ENCODE measurements at places on chromosomes 2 and 18. TPM values are rescaled to one million over a fixed set of nuclear protein-coding genes. Genes with fewer than 3 reads are reported as not detected.

DNA sequence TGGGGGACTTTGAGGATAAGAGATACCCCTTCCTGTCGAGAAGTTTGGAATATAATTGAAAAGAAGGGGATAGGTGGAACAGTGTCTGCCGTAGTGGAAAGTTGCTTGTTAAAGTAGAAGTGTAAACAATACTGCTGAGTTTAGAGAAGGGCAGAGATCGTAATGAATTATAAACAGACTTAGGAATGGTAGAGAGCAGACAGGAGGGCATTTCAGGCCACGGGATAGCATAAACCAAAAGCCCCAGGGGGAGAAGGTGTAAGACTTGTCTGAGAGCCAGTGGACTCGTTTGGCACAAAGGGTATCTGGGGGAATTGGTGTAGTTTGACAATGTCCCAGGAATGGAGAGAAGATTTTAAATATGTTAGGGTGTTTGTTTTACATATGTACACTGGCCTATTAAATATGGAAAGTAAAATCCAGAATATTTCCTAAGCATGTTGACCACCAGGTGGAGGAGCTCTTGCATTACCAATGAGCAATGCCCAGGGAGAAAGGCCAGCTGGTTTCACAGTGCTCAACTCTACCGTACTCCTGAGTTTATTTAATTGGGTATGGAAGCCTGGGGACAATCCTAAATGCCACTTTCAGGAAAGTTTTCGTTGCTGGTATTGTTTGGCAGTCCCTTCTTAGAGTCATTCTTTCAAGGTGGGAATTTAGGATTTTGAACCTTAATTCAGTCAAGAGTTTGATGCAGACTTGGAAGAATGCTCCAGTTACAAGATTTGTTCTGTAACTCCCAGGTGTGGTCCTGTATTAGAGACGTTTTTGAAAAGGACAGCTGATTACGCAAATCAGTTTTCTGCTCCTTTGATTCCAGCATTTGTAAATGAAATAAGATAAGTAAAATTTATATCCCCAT, 7.5 kb downstream of the COPS8 start:
- peak; percentile 27 for DNase-seq

DNA sequence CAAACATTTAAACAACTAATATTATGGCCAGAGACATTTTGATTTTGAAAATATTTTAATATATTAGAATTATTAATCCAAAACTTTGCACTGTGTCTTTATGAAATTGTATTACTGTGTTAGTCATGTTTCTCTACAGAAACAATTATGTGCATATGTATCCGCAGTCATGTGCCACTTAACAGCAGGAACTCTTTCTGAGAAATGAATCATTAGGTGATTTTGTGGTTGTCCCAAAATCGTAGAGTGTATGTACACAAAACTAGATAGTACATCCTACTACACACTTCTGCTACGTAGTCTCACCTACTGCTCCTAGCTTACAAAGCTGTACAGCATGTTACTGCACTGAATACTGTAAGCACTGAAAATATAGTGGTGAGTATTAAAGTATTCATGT, 479.2 kb upstream of the DSEL start:
- DNase-seq, result no peak

NRP2 gene
- polyA plus RNA-seq, result 67.4 TPM

RUFY4 gene
- polyA plus RNA-seq, result 0.43 TPM

Data from renal pelvis (tissue), 12 donors.